ENCODE measurements at places on chromosomes 5 and 9. TPM values are rescaled to one million over a fixed set of nuclear protein-coding genes. Genes with fewer than 3 reads are reported as not detected.

DNA sequence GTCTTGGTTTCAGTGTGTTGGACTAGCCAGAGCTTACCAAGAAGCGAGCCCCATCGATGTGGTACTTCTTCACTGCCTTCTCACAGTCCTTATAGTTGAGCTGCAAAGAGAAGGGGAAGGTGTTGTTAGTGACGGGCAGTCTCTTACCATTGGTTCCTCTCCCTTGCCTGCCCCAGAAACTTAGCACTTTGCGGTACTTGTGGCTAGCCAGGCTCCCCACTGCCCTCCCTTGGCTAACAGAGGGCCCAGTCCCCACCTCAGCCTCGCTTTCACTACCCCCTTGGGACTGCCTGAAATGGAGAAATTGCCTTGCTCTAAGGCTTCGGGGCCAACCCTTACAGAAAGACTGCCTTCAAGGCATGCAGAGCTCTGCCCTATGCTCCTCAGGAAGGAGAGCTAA, 4.3 kb downstream of the LCP2 start:
- H3K27me3 ChIP-seq = no peaks in the 10 kb centered on the region
- no peak overlapping the region for H3K4me3 ChIP-seq
- H3K36me3 ChIP-seq = no peaks in the 10 kb centered on the region
- no peak overlapping the region for H3K27ac ChIP-seq

- no peak overlapping the region for H3K4me3 ChIP-seq
- peaks cover 24% of the 10 kb centered on the region for H3K4me1 ChIP-seq
- H3K27ac ChIP-seq = no peak overlapping the region
- H3K27me3 ChIP-seq = no peaks in the 10 kb centered on the region
- no peak for DNase-seq
These were observed 3.6 kb upstream of the CTXN3 start for GRCh38 chr5:127645300-127645726.

- no peak overlapping the region for H3K4me3 ChIP-seq
- H3K27ac ChIP-seq = no peak overlapping the region
- no peak for DNase-seq
- H3K27me3 ChIP-seq = no peaks in the 10 kb centered on the region
- H3K4me1 ChIP-seq = no peaks in the 10 kb centered on the region
These were observed 1850.0 kb upstream of the ACO1 start for GRCh38 chr9:30534455-30534854.

DNA sequence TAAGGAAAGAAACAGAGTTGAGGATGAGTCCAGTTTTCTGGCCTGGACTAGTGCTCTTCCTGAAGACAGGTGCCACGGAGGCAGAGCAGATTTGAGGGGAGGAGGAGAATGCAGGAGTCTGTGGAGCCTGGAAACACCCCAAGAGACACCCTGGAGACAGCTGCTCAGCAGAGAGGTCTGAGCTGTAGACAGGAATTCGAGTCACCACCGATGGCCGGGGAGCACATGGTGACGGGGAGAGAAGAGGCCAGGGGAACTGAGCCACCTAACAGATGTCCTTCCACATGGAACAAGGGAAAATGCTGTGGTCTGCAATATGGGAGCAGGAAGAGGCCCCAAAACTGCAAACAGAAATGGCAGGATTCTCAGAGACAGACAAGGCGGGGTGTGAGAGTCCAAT, 22.9 kb downstream of the CPLX2 start:
- H3K27ac ChIP-seq = no peak overlapping the region
- no peaks in the 10 kb centered on the region for H3K4me1 ChIP-seq
- peaks cover 7% of the 10 kb centered on the region for H3K27me3 ChIP-seq
- no peak overlapping the region for H3K4me3 ChIP-seq
- H3K36me3 ChIP-seq = no peaks in the 10 kb centered on the region

DNA sequence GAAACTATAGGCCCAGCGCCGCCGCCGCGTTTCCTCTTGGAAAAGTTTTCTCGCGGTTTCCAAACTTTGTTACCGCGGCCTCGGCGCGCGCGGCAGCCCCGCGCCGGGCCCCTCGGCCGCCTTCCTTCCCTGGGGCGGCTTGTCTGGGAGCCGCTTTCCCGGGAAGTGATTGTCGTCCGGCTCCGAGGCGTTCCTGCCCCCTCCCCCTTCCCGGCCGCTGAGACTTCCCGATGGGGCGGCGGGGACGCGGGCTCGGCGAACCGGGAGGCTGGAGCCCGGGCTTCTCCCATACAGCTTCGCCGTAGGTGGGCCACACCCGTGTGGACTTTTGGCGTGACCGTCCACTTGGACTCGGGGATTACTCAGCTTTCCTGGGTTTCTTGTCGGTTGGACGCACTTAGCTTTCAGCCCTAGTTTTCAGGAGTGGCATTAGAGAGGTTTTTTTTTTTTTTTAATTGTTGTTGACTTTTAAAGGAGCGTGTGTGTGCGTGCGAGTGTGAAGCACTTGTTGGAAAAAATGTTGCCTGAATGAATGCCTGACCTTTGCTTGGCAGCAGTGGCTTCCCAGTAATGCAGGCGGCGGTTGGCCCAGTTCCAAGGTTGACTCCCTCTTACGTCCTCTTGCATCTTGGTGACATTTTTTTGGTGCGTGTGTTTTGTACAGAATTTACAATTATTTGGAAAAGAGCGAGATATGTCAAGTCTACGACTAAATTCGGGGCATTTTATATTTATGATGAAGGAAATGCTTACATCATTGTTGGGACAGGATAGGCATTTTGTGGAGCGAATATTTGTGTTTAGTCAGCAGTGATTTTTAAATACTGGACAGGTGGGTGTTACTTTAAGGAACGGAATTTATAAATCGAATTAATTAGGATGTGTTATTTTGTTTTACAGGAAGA, 821 bp downstream of the CTNNA1 start:
- peak overlapping the region; percentile 96 for H3K4me3 ChIP-seq
- peaks cover 12% of the 10 kb centered on the region for H3K36me3 ChIP-seq

DNA sequence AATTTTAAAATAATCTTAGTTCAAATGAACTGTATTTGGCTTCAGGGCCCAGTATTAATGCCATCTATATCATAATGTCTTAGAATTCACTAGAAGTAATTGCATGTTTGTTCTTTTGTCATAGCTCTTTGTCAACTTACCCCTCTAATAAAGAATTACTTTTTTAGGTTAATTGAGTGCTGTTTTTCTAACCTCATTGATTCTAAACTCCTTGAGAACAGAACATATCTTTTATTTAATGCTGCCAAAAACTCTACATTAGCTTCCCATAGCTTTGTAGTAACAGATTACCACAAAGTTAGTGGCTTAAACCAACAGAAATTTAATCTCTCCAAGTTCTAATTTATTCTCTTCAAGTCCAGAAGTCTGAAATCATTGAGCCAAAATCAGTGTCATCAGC, 242.4 kb downstream of the LURAP1L start:
- no peaks in the 10 kb centered on the region for H3K27me3 ChIP-seq
- no peak overlapping the region for H3K27ac ChIP-seq

GRCh38 chr5:67814569-67815311, 400.8 kb upstream of the PIK3R1 start:
- DNase-seq = no peak
- peaks cover 23% of the 10 kb centered on the region for H3K4me1 ChIP-seq
- no peak overlapping the region for H3K27ac ChIP-seq
- H3K4me3 ChIP-seq = no peak overlapping the region

The SUSD3 gene
- not detected for total RNA-seq

GRCh38 chr9:125075997-125076396, 67.3 kb downstream of the SCAI start:
- H3K36me3 ChIP-seq = no peaks in the 10 kb centered on the region
- H3K4me1 ChIP-seq = no peaks in the 10 kb centered on the region
- DNase-seq = no peak
- H3K27ac ChIP-seq = no peak overlapping the region
- no peak overlapping the region for H3K4me3 ChIP-seq

GRCh38 chr9:100324594-100325200, 28.0 kb downstream of the TEX10 start:
- no peaks in the 10 kb centered on the region for H3K4me1 ChIP-seq
- DNase-seq = no peak
- no peaks in the 10 kb centered on the region for H3K27me3 ChIP-seq
- H3K36me3 ChIP-seq = peaks cover 71% of the 10 kb centered on the region
- H3K27ac ChIP-seq = no peak overlapping the region
- no peak overlapping the region for H3K4me3 ChIP-seq

- H3K27me3 ChIP-seq = no peaks in the 10 kb centered on the region
- H3K36me3 ChIP-seq = no peaks in the 10 kb centered on the region
- no peaks in the 10 kb centered on the region for H3K4me1 ChIP-seq
- no peak overlapping the region for H3K4me3 ChIP-seq
These were observed 47.7 kb downstream of the MARCHF11 start for GRCh38 chr5:16131878-16132277.

DNA sequence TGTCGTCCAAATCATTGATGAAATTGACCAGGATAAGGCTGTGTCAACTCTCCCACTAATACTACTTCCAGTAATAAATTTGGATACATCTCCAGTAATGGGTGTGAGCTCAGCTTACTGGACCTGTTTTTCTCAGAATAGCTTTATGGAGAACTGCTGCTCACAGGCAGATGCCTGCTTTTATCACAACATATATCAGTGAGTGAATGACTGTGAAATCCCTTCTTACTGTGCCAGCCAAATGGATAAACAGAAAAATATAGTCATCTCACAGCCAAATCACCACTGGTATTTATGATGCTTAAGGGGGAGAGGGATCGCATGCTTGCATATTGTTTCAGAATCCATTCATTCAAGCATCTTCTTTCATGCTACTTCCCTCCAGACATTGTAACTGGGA, 148.4 kb upstream of the PAPPA start:
- H3K4me3 ChIP-seq = no peak overlapping the region
- no peak for DNase-seq
- H3K4me1 ChIP-seq = peaks cover 21% of the 10 kb centered on the region
- H3K27me3 ChIP-seq = no peaks in the 10 kb centered on the region
- no peaks in the 10 kb centered on the region for H3K36me3 ChIP-seq

GRCh38 chr5:1031306-1031959, 22.8 kb downstream of the NKD2 start:
- no peaks in the 10 kb centered on the region for H3K27me3 ChIP-seq
- peak; percentile 6 for DNase-seq

DNA sequence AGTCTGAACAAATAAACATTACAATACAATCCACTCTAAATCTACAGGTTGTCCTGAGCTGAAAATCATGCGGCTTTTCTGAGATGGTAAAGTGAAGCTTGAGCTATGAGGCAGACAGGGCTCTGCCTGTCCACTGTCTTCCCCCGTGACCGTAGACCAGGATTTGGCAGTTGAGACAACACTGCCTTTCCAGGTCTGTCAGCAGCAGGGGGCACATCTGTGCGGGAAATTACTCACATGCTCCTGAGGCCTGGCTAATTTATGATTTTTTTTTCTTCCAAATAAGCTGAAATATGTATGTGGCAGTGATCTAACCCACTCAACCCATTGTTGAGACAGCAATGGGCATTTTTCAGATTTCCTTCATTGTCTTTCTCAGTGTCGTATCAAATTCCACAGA, 307.9 kb downstream of the FBXL7 start:
- H3K4me1 ChIP-seq = no peaks in the 10 kb centered on the region
- H3K4me3 ChIP-seq = no peak overlapping the region
- H3K36me3 ChIP-seq = no peaks in the 10 kb centered on the region
- peak; percentile 21 for DNase-seq
- H3K27ac ChIP-seq = no peak overlapping the region

DNA sequence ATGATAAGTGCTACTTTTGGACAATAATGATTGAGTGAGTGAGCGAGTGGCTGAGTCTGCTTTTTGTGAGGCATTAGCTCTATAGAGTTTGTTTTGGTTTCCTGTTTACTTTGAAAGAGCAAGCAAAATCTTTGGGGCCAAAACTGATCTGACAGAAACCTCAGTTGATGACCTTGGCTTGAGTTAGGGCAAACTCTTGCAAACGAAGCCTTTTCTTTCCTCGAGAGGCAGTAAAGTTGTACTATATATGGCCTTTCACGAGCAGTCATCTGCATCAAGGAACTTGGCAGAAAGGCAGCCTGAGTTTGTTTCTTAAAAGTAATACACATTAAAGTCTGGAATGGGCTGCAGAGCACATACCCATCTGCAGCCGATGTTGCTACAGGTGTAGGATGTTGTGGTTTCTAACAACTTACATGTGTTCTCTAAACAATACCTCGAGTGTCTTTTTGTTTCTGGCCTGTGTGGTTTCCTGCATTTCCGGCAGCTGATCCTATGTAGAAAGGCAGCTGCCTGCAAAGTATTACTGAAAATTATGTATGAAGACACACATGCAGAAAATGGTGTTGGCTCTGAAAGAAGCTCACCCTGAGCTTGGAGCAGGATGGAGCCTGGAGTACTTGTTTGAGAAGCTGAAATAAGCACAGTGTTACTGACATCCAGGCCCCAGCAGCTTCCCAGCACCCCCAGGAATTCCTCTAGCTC, 60.8 kb downstream of the FOXD1 start:
- DNase-seq = no peak
- no peaks in the 10 kb centered on the region for H3K36me3 ChIP-seq
- H3K27me3 ChIP-seq = peaks cover 4% of the 10 kb centered on the region
- H3K4me3 ChIP-seq = no peak overlapping the region
- no peak overlapping the region for H3K27ac ChIP-seq

DNA sequence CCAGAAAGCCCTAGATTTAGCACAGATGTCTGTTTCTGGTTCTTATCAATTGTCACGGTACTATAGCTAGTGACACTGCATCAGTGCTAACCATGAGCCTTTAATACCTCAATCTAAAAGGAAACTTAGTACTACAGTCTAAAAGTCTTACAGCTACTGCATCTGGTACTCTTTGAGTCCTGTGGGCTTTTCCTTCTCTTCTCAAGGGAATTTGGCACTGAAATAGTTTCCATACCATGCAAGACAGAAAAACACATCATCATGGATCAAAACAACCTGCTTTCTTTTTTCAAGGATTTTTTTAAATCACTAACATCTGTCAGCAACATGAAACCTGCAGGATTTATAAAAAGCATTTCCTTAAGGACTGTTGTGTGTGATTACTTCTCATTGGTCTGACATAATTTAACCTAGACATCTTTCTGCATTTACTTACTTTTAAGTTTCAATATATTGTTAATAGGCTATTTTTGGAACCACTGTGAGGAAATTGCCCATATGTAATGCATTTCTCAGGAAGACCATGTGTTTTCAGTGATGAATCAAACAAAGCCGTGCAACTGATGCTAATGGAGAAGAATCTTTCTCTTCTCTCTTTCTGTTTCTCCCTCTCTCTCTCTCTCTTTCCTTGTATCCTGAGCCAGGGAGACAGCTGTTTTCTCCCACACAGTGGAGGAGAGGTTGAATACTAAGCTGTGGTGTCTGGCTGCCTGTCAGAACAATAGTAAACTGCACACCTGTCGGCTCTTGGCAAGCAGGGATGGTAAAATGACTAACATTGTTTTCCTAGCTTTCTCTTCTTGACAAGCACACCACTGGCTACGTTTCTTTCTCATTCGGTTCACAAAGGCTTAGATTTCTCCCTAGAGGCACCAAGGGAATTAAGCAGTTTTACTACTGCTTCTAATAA, 273.4 kb downstream of the CSNK1G3 start:
- no peak for DNase-seq
- H3K36me3 ChIP-seq = no peaks in the 10 kb centered on the region
- H3K27ac ChIP-seq = no peak overlapping the region
- H3K4me1 ChIP-seq = peaks cover 15% of the 10 kb centered on the region
- no peaks in the 10 kb centered on the region for H3K27me3 ChIP-seq

- peaks cover 56% of the 10 kb centered on the region for H3K4me1 ChIP-seq
- DNase-seq = no peak
- no peaks in the 10 kb centered on the region for H3K27me3 ChIP-seq
- H3K4me3 ChIP-seq = peak overlapping the region; percentile 38
- H3K36me3 ChIP-seq = peaks cover 17% of the 10 kb centered on the region
These were observed 6.5 kb downstream of the TLE1 start for GRCh38 chr9:81682797-81683196.

The PRSS3 gene
- 0.30 TPM for total RNA-seq

The GRXCR2 gene
- not detected for total RNA-seq

- no peaks in the 10 kb centered on the region for H3K27me3 ChIP-seq
- peaks cover 12% of the 10 kb centered on the region for H3K36me3 ChIP-seq
- no peak overlapping the region for H3K4me3 ChIP-seq
- no peaks in the 10 kb centered on the region for H3K4me1 ChIP-seq
These were observed 16.6 kb downstream of the PTGR1 start for GRCh38 chr9:111582888-111583287.

- peak overlapping the region; percentile 15 for H3K4me3 ChIP-seq
- no peaks in the 10 kb centered on the region for H3K27me3 ChIP-seq
- H3K4me1 ChIP-seq = no peaks in the 10 kb centered on the region
- DNase-seq = peak; percentile 59
These were observed 53.2 kb downstream of the IPPK start for GRCh38 chr9:92616655-92617111.
